ENCODE measurements at places on chromosomes 16 and 17.

- DNase-seq, result no peak
Measured at GRCh38 chr17:53635444-53635843, 187.3 kb upstream of the KIF2B start.

- DNase-seq, result no peak
Measured at GRCh38 chr16:81816351-81816750, 37.3 kb downstream of the PLCG2 start.

- no peak for DNase-seq
Measured at GRCh38 chr16:19281246-19281645, 4.3 kb upstream of the CLEC19A start.

DNA sequence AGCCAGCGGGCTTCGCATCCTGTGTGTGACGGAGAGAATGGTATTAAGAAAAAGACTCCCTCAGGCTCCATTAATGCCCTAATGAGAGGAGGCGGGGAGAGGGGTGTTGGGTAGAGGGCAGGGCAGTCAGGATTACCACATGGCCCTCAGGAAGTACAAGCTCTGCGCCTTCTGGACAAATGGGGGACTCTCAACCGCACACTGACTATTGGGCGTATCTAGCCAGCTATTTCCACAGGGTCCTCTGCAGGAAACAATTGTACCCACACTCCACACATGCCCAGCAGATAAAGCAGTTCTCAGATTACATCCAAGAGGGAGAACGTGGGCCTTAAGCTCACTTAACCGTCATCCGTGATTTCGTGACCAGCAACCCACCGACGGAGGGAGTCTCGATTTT is 14.7 kb downstream of the NXN start:
- DNase-seq, result no peak

DNA sequence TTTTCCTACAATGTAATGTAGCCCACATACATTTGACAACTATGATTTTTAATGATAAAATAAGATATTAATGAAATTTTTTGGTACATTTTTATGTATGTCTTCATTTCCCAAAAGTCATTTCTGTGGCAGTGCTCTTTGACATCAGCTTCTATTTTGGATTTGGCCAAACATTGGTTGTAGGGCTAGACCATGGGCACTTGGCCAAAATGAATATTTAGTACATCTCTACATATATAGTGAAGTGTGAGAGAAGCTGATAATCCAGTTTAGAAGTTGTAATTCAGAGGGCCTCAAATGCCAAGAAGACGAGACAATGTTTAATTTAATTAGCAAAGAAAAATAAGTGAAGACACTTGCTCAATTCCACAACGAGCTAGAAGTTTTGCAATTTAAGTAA is 724.9 kb upstream of the SOX9 start:
- no peak for DNase-seq

DNA sequence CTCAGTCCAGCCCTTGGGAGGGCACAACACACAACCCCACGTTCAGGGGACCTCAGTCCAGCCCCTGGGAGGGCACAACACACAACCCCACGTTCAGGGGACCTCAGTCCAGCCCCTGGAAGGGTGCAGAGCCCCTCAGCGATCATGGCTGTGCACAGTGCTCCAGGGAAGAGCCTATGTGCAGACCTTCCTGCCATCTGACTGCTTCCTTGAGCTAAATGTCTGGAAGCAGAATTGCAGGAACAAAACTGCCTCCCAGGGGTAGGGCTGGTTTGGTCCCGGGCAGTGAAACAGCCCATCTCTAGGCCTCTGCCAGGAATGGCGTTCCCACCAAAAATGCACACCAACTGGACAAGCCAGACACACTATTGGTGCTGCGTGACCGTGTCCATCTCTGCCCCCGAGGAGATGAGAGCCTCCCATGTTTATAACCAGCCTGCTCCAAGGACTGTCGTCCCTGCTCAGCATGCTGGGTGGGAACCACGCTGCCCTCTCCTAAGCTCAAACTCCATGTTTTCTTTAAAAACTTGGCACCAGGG is 44.0 kb downstream of the ZNF276 start:
- no peak for DNase-seq

- no peak for DNase-seq
Measured at GRCh38 chr17:43026595-43026994, 1.6 kb downstream of the RND2 start.
